Dorsolateral prefrontal cortex (tissue), 122 donors: ENCODE measurements at places on chromosomes 4 and X.

DNA sequence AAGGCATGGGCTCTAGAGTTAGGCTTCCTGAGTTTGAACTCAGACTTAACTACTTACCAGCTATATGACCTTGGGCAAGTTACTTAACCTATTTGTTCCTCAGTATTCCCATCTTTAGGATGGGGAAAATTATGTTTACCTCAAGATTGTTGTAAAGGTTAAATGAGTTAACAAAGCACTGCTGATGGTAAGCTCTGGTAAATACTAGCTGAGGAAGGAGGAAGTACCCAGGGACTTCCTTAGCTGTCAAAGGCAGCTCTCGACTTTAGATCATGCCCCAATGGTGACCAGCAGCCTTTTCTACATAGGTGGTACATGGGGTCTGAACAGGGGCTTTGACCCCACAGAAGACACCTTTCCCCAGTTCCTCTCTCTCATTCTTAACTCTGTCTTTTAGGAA lies 20.1 kb downstream of the ATP7A start:
- no peak for DNase-seq

DNA sequence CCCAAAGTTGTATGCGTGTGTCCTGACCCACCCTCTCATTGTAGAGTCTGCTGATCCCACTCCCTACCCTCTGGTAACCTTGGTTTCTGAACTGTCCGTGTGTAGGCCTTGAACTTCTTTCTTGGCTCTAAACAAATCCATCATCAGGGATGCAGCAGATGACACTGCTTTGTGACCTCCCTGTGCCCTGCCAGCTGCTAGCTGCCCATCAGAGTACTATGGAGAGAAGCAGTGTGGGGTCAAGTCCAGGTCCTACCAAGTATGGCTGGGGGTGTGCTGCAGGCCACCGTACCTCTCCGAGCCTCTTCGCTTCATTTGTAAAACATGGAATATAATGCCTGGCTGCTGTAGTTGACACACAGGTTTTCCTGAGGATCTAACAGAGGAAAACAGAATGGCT lies 183.5 kb upstream of the RBPJ start:
- DNase-seq: no peak

GRCh38 chr4:110454441-110454840 lies 21.5 kb upstream of the ENPEP start:
- no peak for DNase-seq

DNA sequence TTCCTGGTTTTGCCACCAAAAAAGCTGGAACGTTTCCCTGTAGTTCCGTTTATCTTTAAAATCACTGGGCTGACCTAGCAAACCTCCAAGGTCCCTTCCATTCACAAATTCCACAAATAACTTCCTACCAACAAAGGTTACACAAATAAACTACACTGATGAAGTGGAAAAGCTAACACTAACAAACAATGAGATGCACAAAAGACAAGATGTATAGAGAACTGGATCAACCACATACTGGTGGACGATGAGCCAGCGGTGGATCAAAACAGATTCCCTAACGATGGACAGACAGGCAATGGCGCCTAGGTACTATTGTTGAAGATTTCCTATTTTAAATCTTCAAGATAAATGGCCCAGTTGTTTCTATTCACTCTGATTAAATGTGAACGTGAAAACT lies 15.5 kb downstream of the AFAP1 start:
- no peak for DNase-seq

- DNase-seq: no peak
These were observed 937 bp upstream of the PPP1R3F start for GRCh38 chrX:49268702-49269009.

DNA sequence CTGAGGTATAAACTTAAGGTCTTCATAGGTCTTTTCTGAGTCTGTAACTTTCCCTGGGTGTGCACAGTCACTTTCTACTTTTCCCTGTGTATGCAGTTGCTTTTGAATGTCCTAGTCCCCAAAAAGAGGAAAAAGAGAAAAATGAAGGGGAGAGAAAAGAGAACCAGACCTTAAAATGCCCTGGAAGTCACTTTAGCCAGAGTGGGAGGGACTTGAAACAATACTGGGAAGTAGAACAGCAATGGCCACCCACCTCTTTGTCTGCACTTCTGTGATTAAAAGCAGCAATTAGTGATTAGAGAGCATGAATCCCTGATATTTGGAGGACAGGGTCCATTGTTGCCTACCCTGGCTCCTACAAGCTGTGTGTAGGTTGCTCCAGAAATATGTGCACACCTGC lies 36.1 kb downstream of the ZCCHC13 start:
- no peak for DNase-seq

GRCh38 chr4:184355111-184355604 lies 119.2 kb downstream of the IRF2 start:
- DNase-seq: no peak

GRCh38 chrX:13742397-13743176 lies 8.0 kb downstream of the OFD1 start:
- no peak for DNase-seq
